ENCODE measurements at places on chromosomes 1 and 21. TPM values are rescaled to one million over a fixed set of nuclear protein-coding genes. Genes with fewer than 3 reads are reported as not detected.
A peak's percentile ranks its signal among the peaks of the same experiment; 100 is the strongest.

DNA sequence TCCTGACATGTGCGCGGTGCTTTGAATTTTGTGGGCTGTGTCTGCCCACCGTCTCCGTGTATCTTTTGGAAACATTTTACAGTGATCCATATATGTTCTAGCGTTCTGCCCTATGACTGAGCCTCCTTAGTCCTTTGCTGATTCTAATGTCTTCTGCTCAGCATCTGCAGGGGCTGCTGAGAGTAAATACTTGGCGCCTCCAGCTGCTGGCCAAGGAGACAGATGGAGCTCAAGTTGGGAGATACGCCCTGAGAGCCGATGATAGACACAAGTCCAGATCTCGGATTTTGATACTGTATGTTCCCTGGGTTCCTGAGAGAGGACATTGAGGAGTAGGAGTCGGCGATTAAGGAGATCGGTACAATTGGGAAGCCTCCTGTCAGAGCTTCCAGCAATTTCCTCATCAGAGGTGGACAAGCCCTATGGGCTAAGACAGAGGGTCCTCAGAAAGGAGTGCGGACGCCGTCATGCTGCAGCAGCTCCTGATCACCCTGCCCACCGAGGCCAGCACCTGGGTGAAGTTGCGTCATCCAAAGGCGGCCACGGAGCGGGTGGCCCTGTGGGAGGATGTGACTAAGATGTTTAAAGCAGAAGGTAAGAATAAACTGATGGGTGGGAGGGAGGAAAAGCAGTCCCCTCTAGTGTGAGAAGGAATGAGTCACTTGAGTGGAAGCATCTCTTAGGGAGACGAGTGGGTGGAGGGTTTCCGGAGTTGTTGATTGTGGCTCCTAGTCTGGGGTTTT lies 390 bp downstream of the ZFP69B start:
- peak; percentile 44 for DNase-seq

DNA sequence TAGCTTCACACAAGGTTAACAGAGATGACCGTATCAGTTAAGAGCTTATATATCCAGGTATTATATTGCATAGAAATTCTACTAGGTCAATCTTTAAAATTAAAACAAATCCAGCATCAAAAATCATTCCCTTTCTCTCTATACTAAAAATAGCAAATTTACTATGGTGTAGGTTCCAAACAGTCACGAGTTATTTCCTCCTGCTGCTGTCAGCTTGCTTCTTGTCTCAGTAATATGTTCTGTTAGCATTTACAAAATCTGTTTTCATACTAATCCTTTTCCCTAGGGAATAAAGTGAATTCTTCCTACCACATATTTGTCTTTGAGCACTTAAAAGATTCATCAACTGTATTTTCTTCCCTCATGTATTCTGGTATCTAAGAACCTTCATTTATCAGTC lies 2.5 kb downstream of the WDR26 start:
- no peak for DNase-seq

DNA sequence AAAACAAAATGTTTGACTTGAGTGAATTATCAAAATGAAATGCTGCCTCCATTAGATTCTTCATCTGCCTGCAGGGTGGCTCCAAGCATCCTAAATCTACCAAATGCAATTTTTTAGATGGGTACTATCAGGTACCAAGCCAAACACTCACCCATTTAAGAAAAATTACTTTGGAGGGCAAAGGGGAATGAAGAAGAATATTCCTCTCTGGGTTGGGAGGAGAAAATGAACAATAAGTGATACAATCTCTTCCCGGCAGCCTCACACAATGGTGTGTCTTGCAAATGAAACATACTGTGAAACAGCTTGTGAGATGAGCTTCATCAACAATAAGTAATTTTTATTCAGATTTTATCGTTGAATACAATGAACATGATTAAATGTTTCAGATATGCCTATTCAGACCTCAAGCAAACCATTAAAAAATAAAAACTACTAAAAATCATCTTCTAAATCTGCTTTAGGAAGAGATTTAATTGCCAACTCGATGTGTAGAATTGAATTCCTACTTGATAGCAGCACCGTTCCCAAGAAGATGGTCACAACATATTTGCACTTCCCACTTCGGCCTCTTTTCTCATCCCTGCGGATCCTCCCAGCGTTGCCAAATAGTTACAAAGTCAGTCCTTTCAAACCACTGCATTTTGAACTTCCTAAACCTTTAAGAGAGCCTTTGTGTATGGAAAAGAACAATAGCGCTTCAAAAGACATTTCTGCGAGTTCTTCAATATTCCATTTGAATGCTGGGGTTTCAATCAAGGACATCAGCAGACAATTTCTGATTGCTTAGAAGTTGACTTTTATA lies 2.7 kb downstream of the DAB1 start:
- no peak for DNase-seq

- DNase-seq: no peak
Measured at GRCh38 chr1:152741656-152742055, 16.2 kb upstream of the KPRP start.

DNA sequence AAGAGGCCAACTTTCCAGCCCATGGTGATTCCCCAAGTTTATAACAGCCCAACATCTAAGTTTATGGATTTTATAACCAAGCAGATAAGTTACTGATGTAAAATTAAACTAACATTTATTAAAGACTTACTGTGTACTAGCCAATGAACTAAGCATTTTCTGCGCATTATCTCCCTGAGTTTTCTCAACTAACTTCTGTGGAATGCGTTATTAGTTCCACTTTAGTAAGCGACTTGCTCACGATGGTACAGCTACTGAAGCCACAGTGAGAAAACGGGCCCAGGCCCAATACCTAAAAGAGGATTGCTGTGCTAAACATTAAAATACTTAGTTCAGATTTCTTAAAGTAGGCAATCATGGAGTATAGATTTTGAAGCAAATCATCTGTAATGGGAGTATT lies 61.0 kb downstream of the ZBTB18 start:
- DNase-seq: no peak

DNA sequence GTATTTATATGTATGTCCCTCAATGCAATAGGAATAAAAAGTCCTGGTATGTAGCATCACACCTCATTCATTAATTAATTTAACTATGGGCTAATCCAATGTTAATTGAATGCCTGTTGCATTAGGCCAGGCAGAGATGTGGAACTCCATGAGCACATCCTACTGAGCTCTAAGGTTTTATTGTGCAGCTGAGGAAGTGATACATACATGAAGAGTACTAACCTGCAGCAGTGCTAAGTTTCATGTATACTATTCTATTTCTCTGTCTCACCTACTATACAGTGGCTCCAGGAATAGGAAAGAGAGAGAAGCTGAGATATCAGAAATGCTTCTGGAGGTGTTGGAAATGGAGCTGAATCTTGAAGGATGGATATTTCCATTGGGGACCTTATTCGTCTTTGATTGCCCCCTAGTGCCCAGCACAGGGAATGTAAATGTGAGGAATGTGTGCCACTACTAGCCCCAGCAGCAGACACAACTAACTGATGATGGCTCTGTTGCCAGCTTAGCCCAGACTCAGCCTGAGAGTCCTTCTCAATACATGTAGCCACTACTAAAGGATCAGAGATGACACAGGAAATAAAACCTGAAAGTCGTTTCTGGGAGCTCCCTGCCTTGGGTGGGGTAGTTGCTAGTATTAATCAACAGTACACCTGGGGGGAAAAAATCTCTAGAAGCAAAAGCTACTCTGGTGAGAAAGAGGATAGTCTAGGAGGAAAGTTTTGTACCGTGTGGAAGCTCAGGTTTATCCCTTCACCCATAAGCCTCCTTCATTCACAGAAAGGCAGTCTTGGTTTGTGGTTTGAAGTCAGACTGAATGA lies 173.3 kb upstream of the FOXD3 start:
- no peak for DNase-seq

TRIM63 gene
- 0.49 TPM for total RNA-seq

NBPF6 gene
- total RNA-seq: not detected

TRIM67 gene
- not detected for total RNA-seq

SLC9C2 gene
- total RNA-seq: not detected

TCHHL1 gene
- not detected for total RNA-seq

TINAGL1 gene
- 218 TPM for total RNA-seq
